Motor neuron (in vitro differentiated cells): ENCODE measurements at places on chromosomes 16 and 17. TPM values are rescaled to one million over a fixed set of nuclear protein-coding genes. Genes with fewer than 3 reads are reported as not detected.

NTN1 gene
- 8.0 and 8.1 TPM in 2 replicates for total RNA-seq

CCL3 gene
- not detected in 2 replicates for total RNA-seq

KRTAP9-1 gene
- not detected in 2 replicates for total RNA-seq

SMIM36 gene
- total RNA-seq = 0.93 TPM in 1 of 2 replicates, not detected in the other

GNG13 gene
- 0.56 and 0.81 TPM in 2 replicates for total RNA-seq

ZG16B gene
- total RNA-seq = not detected in 2 replicates

PABPN1L gene
- total RNA-seq = not detected in 2 replicates
